Neuronal stem cell (in vitro differentiated cells): ENCODE measurements at places on chromosomes 2 and 18.

- DNase-seq: no peak
These were observed 2.4 kb upstream of the CHRNG start for GRCh38 chr2:232537079-232537478.

- no peak for DNase-seq
These were observed 43.8 kb downstream of the AGFG1 start for GRCh38 chr2:227515742-227516141.

GRCh38 chr2:62292190-62292589 is 96.3 kb downstream of the B3GNT2 start:
- no peak for DNase-seq

DNA sequence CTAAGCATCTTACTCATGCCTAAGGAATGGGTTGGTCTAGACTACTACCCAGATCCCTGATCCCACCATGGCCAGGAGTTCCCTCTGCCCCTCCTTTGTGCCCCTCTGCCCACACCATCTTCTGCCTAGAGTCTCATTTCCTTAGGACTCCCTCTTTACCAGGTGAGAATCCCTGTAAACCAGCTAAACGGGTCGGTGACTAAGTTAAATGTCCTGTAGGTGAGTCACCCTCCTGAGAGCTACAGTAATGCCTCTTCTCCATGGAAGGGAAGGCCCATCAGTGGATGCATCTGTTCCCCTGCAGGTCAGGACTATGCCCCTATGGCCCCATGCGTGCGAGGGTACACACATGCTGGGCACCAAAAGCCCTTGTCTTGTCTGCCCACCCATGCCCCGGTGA is 25.4 kb downstream of the PTGR3 start:
- DNase-seq: no peak

- DNase-seq: no peak
These were observed 163.8 kb downstream of the RHBDD1 start for GRCh38 chr2:226999661-227000060.

DNA sequence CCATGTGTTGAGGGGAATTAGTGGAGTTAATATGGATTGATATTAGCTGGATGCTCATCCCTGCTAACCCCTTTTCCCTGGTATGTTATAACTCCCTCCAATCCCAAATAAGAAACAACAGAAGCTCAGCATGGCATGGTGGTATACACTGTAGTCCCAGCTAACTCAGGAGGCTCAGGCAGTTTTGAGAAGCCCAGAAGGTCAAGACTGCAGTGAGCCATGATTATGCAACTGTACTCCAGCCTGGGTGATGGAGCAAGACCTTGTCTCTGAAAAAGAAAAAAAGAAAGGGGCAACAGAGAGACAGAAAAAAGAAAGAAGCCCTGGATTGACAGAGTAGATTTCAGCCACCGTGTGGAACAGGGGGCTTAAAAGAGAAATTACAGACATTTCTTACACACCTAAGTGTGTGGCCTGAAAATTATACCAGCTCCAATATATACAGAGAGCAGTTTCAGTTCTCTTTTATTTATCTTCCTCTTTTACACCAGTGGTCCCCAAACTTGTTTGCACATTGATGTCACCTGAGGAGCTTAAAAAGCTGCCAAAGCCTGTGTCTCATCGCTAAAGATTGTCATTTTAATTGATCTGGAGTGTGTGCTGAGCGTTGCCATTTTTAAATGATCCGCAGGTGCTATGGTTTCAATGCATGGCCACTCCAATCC is 203.6 kb downstream of the UBE2E3 start:
- no peak for DNase-seq

GRCh38 chr18:58148954-58149471 is 105.0 kb downstream of the NEDD4L start:
- no peak for DNase-seq
